Stimulated activated CD8-positive, alpha-beta memory T cell treated with anti-CD3 and anti-CD28 coated beads, Interleukin-4, amount 100 ng/mL, for 24 hours (primary cell): ENCODE measurements at places on chromosomes 3 and 15.
A peak's percentile ranks its signal among the peaks of the same experiment; 100 is the strongest.

DNA sequence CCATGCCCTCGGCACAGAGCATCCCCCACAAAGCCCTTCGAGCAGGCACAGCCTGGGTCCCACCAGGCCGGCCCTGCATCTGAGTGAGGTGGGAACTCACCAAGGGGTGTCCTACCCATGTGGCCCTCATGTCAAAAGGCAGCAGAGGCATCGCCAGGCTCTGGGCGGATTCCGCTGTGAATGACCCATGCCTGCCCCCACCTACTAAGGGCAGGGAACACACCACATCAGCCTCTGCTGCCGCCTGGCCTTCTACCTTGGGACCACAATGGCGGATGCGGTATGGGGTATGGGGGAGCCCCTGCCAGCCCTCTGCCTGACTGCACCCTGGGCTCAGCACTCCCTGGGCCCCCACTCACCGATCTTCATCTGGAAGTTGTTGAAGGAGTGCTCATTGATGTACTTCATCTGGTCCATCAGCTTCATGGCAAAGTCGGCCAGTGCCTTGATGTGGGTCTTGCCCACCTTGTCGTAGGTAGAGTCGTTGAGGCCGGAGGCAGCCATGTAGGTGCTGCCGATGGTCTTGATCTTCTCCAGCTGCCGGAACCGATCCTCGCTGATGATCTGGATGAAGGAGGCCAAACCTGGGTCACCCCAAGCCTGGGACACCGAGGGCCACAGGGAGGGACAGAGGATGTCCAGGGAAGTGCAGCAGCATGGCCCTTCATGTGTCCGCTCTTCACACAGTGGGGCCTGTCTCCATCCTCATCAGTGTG lies 87.8 kb downstream of the SEC22A start:
- DNase-seq: no peak

- DNase-seq: no peak
Observed at GRCh38 chr3:105094588-105094987, 272.1 kb upstream of the ALCAM start.

DNA sequence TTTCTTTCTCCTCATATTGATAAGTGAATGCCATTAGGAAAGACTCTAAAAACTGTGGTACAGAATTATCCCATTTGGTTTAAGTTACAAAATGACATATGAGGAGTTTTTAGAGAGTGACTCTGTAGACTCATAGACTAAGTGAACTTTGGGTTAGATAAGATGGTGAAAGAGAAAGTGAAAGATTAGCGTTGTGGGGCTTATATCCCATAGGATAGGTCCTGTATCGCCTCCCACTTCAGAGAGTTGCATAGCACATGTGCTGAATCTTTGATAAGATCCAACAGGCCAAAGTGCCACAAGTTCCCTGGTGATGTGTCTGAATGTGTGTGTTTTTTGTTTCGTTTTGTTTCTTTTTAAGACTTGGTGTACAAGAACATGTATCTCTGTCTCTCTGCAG lies 666.9 kb downstream of the MECOM start:
- DNase-seq: no peak

GRCh38 chr15:34318277-34319079 lies 19.1 kb downstream of the SLC12A6 start:
- no peak for DNase-seq

- no peak for DNase-seq
Observed at GRCh38 chr3:30941342-30941741, 46.9 kb upstream of the GADL1 start.

DNA sequence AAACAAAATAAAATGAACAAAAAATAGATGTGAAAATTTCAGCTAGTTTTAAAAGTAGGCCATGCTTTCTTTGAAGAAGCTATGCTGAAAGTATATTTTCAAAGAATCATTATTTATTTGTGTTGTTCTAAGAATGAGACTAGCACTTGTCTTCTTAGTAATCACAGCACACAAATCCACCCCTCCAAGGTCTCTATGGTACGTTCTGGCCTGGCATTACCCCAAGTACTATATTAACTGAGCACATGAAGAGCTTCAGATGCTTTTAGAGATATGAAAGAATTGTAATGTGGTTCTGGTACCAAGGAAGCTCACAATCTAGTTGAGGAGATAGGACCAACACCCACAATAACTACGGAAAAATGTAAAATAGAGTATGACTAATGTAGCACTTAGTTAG lies 416.5 kb downstream of the PLCL2 start:
- DNase-seq: no peak

DNA sequence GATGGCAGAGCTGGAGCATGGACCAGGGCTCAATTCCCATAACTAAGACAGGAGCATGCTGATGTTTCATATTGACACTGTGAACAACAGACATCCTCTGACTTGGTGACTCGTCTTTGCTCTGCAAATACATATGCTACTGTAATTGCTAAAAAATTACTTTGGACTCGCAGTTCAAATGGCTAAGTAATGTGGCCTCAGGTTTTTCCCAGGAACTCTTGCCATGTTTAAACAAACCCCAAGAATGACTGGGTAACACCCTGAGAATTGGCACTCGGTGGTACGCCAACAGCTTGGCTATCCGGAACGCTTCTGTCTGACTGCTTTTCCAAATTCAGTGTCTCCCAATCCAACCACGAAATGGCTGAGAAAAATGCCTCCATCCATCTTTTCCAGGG lies 456.7 kb upstream of the THBS1 start:
- DNase-seq: no peak

DNA sequence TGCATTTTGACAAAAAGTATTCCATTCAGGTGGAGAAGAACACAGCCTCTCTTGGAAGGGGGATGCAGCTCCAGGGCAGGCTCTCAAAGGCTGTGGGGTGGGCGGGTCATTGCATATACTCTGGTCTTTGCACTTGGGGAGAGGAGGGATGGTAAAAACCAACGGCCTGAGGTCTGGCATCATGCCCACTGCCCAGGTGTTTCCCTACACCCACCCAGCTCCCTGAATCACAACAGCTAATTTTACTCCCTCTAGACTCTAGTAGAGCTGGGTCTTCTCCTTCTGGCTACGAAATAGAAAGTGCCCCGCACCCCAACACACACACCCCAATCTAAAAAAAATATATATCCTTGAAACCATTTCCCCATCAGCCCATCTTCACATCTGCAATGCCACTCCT lies 1.0 kb downstream of the MYLK start:
- no peak for DNase-seq

DNA sequence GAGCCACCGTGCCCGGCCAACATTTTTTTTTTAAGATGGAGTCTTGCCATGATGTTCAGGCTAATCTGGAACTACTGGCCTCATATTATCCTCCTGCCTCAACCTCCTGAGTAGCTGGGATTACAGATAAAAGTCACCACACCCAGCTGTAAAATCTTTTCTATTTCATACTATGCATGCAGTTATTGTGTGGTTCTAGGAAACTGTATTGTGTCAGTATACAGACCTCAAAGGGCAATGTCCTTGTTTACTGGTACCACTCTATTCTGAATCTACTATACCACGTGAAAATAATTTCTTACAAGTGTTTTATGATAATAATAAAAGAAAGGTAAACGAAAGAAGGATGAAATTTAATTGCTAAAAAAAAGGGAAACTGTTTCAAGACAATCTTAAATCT lies 123.5 kb upstream of the PTX3 start:
- DNase-seq: no peak

- DNase-seq: no peak
Observed at GRCh38 chr3:141659821-141660613, 78.1 kb upstream of the RNF7 start.

- no peak for DNase-seq
Observed at GRCh38 chr3:117282566-117282965, 573.0 kb downstream of the TUSC7 start.

GRCh38 chr3:181326637-181327223 lies 337.2 kb upstream of the DNAJC19 start:
- no peak for DNase-seq

DNA sequence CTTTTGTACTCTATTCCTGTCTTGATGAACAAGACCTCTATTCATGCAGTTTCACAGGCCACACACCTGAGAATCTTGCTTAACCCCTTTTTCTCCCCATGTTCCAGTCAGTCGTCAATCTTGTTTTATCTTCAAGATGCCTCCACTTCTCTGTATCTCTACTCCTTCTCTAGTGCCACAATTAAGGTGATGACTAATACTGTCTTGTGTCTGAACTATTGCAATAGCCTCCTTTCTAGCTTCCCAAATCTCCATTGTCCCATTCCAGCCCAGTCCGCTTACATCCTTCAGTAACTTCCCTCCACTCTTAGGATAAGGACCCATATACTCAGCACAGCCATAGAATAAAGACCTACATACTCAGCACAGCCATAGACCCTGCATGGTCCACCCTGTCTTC lies 24.7 kb downstream of the CHST14 start:
- DNase-seq: no peak

GRCh38 chr15:70401709-70402108 lies 304.0 kb upstream of the TLE3 start:
- no peak for DNase-seq

- no peak for DNase-seq
Observed at GRCh38 chr3:101351829-101352228, 31.5 kb upstream of the IMPG2 start.

- DNase-seq: no peak
Observed at GRCh38 chr15:79896131-79896633, 632 bp downstream of the MTHFS start.

DNA sequence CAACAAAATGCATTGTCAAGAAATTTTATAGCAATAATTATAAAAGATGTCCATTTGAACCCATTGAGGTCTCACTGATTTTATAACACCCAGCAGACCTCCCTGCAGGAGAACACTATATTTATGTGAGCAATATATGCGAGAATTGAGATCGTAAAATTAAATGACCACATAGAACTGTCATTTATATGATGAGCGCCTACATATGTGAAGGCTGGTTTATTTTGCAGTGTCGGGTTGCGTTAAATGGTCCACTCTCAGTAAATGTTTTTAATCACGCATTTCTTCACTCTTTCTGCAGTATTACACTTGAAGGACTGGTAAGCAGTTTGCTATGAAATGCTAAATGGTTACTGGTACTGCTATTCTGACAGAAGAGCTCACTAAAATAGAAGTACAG lies 408.5 kb upstream of the AGTR1 start:
- DNase-seq: no peak

DNA sequence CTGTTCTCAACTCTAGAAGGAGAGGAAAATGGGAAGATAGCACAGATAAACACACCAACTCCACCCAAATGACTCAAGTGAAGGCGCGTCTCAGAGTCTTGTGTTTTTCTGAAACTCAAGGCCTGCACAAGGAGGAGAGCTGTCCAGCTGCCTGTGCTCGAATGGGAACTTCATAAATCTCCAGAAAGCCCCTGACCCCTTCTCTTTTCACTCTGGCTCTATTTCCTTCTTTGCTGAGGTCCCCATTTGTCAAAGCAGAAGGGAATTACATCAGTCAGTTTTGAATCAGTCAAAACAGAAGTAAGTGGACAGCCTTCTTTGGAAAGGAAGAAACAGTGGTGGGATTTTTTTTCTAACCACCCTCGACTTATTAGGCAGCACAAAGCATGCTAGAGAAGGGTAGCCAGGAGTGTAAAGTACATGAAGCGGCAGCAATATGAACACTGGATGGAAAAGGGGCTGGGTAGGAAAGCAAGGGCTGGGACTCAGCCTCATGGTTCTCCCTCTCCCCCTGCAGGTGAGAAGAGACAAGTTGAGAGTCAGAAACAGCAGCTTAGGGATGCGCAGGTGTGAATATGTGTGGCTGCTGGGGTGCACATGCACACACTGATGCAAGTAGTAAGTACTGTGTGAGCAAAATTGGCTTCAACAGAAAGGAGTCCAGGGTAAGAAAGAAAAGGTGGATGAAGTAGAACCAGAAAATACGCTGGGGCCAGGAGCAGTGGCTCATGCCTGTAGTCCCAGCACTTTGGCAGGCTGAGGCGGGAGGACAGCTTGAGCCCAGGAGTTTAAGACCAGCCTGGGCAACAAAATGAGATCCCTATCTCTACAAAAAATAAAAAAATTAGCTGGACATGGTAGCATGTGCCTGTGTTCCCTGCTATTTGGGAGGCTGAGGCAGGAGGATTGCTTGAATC lies 36.6 kb upstream of the MAGEF1 start:
- no peak for DNase-seq

DNA sequence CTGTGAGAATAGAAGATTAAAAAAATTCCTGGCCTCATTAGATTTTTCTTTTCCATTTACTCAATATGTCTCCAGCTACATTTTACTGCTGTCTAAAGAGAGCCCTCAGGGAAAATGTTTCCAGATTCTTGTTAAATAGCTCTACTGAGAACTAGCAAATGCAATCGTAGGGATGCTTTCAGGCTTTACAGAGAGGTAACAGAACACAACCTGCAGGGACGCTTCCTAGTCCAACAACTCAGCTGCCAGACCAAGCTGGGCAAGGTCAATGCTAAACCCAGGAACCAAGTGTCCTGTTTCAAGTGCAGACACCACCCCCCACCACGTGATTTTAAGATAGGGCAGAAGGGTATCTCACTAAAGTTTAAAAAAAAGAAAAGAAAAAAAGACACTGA lies 25.2 kb downstream of the ARHGEF3 start:
- no peak for DNase-seq

GRCh38 chr15:80059786-80060355 lies 395 bp downstream of the ZFAND6 start:
- DNase-seq: peak; percentile 70

GRCh38 chr3:170560296-170560695 lies 25.6 kb downstream of the SLC7A14 start:
- DNase-seq: no peak

GRCh38 chr3:43968465-43968864 lies 273.2 kb upstream of the TOPAZ1 start:
- DNase-seq: no peak

DNA sequence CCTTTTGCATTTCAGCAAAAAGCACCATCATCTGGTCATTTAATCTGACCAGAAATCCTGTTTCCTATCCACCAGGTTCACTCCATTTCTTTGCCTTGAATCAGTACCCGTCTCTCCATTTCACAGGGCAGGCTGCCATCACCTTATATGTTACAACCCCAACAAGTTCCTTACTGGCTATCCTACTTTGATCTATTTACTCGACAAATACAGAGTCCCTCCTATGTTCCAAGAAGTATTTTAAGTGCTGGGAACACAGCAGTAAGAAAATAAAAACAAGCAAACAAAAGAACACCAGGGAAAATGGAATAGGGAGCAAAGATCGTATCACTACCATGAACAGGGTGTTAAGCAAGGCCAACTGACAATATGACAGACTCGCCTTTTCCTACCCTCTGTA lies 295.2 kb upstream of the WNT5A start:
- DNase-seq: no peak

- no peak for DNase-seq
Observed at GRCh38 chr15:56820333-56820732, 87.0 kb upstream of the ZNF280D start.

DNA sequence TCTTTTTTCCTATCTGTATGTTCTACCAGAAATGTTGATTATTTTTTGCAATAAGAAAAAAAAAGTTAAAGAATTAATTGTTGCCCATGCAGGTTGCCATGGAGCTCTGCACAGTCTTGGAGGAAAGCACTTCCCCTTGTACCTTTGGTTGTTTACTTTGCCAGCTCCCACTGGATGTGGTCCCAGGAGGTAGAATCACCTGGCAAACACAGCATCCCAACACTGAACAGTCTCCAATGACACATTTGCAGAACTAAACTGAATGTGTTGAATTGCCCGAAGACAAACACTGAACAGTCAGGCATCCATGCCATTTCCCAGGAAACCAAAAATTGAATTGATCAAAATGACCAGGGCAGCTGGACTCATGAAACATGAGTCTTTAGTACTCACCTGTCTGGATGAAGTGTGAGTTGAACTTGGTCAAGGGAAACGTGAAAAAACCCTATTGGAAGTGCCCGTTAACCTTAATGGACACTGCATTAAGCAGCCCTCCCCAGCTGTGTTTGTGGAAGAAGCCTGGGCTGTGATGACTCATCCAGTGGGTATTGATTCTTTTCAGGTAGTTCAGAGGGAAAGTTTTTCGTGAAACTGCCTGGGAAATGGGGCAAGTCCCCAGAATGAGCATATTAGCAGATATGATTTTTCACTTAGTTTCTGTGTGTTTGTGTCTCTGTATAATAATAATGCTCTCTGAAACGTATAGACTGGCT lies 284.7 kb upstream of the STT3B start:
- DNase-seq: no peak
